ENCODE measurements at places on chromosomes 6 and 20.

GRCh38 chr6:37761554-37762271 is 57.8 kb upstream of the ZFAND3 start:
- DNase-seq: no peak

DNA sequence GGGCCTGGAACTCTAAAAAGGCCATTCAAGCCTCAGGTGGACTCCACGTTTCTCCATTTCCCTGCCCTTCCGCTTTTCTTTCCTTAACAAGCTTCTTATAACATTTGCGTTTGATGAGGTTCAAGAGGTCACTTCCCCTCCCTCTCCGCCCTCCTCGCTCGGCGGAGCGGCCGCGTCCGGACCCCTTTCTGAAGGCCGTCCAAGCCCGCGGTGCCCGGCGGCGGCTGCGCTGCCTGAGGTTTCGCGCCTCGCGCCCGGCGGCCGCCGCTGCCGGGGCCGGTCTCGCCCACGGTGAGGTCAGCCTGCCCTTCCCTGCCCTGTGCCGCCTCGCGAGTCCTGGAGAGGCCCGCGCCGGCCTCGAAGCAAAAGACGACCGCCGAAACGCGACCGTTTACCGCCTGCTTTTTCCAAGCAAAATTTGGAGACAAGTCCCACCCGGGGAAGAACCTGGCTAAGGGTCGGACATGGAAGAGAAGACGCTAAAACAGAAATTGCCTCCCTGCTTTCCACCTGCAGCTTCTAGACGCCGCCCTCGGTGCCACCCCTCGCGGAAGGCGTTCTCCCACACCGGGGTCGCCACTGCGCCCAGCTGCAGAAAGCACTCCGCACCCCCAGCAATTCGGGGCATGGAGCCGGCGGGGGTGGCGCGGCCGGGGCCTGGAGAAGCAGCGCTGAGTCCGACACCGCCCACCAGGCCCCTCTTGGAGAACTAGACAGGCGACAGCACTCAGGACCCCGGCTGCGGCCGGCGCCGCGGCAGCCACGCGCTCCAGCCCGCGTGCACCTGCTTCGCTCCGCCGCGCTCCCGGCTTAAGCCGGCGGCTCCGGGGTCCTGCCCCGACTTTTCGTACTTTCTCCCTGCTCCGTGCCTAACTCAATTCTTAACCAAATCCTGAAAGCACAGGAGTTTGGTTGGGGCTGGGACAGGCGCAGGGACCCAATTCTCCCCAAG is 11.0 kb upstream of the FOXF2 start:
- DNase-seq: no peak

DNA sequence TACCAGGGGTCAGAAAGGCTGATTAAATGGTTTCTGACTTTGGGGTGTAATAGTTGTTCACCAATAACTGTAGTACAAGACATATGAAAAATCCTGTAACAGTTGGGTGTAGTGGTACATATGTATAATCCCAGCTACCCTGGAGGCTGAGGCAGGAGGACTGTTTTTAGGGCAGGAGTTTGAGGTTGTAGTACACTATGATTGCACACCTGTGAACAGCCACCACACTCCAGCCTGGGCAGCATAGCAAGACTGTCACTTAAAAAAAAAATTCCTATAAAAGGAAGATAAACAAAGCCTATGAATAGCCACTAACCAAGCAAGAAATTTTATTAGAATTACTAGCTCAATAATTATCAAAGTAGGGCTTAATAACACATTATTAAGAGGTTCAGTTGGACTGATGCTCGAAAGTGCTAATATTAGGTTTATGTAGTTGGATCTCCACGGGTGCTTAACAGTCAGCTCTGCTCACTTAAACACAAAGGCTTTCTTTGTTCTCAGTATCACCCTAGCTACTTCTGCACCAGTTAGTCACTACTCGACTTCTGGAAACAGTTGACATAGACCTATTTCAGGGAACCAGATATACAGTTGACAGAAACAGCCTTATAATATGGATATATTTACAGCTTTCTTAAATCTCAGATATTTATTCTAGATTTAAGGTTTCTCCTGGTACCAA is 113.0 kb downstream of the MTFR2 start:
- DNase-seq: no peak

GRCh38 chr20:62704341-62704948 is 4.2 kb upstream of the NTSR1 start:
- no peak for DNase-seq

DNA sequence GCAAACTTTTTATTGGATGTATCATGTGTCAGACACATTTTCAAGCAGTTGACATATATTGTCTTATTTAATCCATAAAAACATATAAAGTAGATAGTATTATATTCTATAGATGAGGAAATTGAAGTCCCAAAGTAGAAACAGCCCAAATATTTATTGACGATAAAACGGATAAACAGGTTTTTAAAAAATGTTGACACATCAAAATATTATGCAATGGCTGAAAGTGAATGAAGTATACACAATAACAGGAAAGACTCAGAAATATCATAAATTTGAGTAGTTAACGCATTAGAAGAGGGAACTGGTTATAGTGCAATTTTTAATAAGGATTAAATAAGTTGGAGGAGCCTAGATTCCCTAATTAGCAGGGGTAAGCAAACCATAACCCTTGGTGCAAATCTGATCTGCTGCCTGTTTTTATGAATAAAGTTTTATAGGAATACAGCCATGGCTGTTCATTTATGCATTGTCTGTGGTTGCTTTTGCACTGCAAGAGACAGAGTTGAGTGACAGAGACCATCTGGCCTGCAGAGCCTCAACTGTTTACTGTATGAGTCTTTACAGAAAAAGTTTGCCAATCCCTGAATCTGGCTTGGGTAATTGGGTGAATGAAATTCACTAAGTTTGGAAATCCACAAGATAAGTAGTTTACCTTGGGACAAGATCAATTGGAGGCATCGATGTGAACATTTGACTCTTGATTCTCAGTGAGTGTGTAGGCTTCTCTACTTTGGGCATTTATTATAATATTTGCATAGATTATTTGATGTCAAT is 50.6 kb upstream of the EXOC2 start:
- DNase-seq: no peak

DNA sequence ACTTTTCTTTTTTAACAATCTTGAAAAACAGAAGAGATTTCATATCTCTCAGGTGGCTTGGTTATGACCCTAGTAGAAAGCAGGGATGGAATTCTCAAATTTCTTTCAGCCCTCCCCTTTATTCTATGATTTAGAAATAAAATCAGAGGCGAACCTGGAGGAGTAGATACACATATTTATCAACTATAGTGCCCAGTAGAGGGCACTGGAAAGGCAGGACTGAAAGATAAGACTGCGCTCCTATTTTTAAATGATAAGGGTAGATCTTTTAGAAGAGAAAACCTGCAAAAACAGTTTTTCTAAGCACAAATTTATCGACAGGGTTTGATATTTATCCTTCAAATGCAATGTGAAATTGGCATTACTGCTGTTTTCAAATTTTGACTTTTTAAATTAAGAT is 1296.6 kb downstream of the EPHA7 start:
- DNase-seq: no peak

GRCh38 chr20:11267131-11267761 is 593.4 kb upstream of the JAG1 start:
- no peak for DNase-seq

GRCh38 chr6:29762781-29763214 is 39.6 kb downstream of the HLA-F start:
- no peak for DNase-seq

GRCh38 chr20:39103305-39103704 is 141.2 kb downstream of the DHX35 start:
- no peak for DNase-seq

- DNase-seq: no peak
Measured at GRCh38 chr6:153424719-153425400, 293.8 kb upstream of the RGS17 start.

- DNase-seq: no peak
Measured at GRCh38 chr6:116247285-116247684, 6.6 kb downstream of the TSPYL4 start.

- DNase-seq: peak; percentile 39
Measured at GRCh38 chr6:1396952-1397868, 7.8 kb downstream of the FOXF2 start.

- DNase-seq: no peak
Measured at GRCh38 chr6:307065-307814, 15.0 kb downstream of the DUSP22 start.

DNA sequence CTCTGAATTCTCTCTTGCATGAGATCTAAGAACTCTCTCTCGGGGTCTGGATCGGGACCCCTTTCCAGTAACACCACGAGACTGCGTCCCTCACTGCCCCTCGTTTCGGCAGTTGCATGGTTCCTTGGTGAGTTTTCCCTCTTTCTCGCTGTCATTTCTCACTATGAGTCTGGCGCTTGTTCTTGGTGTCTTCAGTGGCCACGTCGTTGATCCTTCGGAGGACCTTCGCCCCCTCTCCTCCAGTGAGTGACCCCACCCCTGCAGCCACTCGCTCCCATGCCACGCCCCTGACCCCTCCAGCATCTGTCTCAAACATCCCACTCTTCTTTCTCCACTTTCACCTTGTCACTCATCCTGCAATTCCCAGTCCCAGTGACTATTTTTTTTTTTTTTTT is 23.0 kb downstream of the SYNJ2 start:
- DNase-seq: no peak

GRCh38 chr6:68642977-68643376 is 7.9 kb downstream of the ADGRB3 start:
- DNase-seq: no peak

DNA sequence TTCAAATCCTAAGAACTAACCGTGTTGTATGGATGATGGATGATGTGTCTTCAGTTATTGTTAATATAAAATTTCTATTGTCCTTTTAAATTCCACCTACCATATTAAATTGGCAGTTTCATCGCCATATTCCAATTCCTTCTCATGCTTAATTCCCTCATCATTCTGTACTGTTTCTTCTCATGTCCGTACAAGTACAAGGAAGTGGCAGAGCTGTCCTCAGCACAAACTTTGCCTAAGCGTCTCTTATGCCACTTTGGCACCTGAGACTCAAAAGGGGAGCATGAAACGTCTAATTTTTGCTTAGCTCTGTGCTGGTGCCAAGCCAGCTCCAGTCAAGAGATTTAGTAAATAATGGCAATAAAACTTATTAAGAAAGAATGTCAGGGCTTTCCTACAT is 158.2 kb upstream of the LAMA2 start:
- no peak for DNase-seq

DNA sequence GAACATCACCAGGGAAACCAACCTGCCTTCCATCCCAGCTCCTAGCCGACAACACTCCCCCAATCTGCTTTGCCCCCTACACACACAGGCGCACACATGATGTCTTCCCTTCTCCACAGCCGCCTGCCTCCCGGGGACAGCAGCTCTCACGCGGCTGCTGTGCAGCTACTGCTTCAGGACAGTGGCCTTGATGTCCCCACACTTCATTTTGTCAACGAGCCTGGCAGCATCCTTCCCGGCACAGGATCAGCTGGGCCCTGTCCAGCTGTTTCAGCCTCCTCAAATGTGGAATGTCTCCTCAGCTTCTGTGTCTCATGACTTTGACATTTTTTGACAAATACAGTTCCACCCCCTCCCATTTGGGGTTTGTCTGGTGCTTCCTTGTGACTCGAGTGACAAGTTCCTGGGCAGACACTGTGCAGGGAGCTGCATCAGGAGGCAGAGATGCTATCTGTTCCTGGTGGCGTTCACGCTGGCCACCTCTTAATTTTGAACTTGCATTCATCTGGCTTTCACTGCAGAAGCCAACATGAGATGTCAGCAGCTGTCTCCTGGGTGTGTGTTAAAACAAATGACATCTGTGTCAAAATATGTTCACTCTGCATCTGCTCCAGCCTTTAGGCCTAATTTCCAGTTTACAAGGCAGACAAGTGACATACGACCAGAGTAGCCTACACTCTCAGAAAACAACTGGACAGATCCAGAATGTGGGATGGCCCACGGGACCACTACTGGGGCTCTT is 57.2 kb downstream of the GINS1 start:
- DNase-seq: no peak

DNA sequence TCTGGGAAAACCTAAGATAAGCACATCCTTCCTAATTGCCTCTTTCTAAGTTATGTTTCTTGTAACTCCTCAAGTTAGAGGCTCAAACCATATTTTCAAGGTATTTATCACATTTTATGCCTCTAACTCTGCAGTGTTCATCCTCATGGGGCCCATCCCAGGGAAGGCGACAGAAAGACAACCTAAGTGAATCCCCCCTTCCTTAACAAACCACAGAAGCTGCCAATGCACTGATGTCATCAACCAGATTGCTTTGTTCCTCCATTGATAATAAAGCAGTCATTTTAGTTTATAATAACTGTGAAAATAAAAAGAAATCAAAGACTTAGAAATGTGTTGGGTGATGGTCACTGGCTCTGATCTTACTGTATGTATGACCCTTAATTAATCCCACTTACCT is 119.5 kb upstream of the TCF21 start:
- DNase-seq: no peak

GRCh38 chr6:78629154-78629721 is 238.1 kb upstream of the IRAK1BP1 start:
- DNase-seq: no peak

DNA sequence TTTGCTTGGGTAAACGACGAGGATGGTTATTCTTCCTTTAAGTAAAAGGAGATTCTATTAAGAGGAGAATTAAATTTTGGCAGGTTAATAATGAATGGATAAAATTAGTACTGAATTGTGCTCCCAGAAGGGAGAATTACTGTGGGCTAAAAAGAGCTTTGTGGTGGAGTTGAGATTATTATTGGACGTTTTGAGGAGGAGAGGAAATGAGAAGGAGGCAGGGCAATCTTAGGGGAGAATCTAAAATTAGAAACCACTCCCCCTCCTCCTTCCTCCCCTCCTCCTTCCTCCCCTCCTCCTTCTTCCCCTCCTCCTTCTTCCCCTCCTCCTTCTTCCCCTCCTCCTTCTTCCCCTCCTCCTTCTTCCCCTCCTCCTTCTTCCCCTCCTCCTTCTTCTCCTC is 331.8 kb downstream of the PRL start:
- no peak for DNase-seq

GRCh38 chr6:132685009-132685408 is 26.0 kb upstream of the TAAR1 start:
- DNase-seq: no peak

- no peak for DNase-seq
Measured at GRCh38 chr20:17507032-17507431, 24.1 kb downstream of the BFSP1 start.

DNA sequence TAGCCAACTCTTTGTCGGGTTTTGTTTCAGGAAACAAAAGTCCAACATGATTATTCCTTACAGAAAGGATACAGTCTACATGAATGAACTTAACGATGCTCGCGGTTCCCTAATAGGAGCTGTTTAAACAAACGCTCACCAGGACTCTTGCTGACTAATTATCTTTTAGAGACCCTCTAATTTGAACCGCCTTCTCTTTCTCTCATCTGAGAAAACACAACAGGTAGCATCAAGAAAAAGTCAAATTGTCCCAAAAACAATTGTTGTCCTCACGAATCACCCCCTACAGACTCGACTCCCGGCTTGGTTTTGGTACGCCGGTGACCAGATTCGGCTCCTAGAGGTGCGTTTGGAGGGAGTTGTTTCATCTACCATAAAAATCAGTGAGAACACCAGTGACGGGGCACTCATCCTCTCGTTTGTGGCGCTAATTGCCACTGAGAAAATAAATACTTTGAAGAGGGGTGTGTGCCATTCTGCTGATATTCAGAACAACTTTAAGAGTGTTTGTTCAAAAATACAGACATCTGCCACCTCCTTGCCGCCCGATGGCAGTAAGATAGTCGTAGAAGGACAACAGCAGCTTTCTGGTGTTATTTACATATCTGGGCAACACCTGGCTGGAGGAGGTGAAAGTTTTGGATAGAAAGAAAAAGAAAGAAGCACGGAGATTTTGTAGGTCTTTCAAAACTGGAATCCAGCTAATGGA is 1.1 kb upstream of the SIM1 start:
- no peak for DNase-seq

GRCh38 chr6:96940322-96940721 is 15.8 kb downstream of the KLHL32 start:
- no peak for DNase-seq

Data from stimulated activated CD8-positive, alpha-beta memory T cell treated with anti-CD3 and anti-CD28 coated beads, Interleukin-7, amount 100 ng/mL, for 1 hour (primary cell).